Endothelial cell of umbilical vein (primary cell): ENCODE measurements at places on chromosomes 12 and 14.

DNA sequence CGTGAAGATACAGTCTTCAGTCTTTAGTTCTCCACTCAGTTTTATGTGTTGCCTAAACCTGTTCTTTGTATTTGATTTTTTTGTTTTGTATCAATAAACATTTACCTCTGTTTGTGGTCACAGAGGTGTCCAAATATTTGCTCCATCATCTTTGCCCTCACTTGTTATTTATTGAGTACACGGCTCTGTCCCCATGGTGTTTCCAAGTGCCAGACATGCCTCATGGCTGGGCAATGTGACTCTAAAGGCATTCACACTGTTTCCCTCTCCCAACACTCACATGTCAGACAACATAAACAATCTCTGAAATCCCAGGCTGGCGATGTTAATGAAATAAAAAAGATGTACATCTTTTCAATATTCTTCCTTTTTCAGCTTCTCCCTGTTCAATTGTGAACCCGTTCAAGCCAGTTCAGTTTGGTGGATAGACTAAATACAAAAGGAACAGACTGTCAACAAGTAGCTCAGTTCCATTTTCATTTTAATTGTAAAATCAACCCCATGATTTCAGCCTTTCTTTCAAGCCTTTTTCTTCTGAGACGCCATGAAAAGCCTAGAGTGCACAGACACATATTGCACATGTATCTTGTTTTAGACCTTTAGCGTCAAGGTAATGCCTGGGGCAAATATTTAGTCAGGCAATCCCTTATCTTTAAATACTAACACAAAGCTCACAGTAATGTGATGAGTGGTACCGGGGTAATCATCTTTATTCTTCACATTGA, 680.7 kb downstream of the GALC start:
- DNase-seq: no peak

- no peak for DNase-seq
Measured at GRCh38 chr12:121968876-121969275, 50.5 kb downstream of the CFAP251 start.

GRCh38 chr12:59620326-59620725, 24.5 kb downstream of the SLC16A7 start:
- DNase-seq: peak; percentile 28

DNA sequence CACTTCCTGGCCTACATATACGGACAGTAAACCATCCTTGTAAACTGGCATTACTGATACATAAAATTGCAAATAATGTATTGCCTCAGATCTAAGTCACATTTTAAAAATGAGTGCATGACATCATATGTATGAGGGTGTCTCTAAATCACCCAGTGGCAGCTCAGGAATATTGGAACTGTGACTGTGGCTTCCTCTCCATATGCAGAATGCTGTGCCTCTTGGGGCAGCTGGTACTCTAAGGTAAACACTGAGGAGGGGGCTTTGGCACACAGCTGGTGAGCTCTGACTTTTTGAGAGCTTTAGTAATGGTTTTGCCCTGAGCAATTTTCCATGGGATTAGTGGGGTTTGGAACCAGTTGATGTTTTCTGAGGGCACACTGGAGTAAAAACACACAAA, 263.7 kb downstream of the BMP4 start:
- no peak for DNase-seq

GRCh38 chr12:84412226-84412625, 500.4 kb downstream of the SLC6A15 start:
- DNase-seq: no peak

- peak; percentile 51 for DNase-seq
Measured at GRCh38 chr14:100056431-100056830, 8.8 kb upstream of the EVL start.

GRCh38 chr12:82740129-82741000, 53.7 kb downstream of the TMTC2 start:
- DNase-seq: no peak

- peak; percentile 8 for DNase-seq
Measured at GRCh38 chr12:115337693-115338543, 653.9 kb upstream of the TBX3 start.

GRCh38 chr12:41225179-41225578, 37.1 kb downstream of the PDZRN4 start:
- no peak for DNase-seq
